ENCODE measurements at places on chromosomes 4 and X.

DNA sequence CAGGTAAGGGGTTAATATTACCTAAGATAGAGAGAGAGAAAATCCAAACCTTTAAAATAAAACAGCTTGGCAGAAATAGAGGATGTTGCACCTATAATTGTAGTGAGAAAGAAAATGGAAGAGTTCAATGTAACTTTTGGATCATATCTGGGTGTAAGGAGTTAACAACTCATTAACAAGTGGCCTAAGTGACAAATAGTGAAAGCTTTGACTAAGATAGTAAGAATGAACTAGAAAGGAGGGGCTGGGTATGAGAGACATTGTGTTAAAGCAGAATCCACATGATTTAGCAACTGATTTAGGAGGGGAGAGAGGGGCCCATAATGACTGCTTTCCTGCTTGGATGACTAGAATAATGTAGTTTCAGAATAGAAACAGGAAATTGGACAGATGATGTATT lies 761.0 kb downstream of the IL1RAPL1 start:
- no peak for DNase-seq

DNA sequence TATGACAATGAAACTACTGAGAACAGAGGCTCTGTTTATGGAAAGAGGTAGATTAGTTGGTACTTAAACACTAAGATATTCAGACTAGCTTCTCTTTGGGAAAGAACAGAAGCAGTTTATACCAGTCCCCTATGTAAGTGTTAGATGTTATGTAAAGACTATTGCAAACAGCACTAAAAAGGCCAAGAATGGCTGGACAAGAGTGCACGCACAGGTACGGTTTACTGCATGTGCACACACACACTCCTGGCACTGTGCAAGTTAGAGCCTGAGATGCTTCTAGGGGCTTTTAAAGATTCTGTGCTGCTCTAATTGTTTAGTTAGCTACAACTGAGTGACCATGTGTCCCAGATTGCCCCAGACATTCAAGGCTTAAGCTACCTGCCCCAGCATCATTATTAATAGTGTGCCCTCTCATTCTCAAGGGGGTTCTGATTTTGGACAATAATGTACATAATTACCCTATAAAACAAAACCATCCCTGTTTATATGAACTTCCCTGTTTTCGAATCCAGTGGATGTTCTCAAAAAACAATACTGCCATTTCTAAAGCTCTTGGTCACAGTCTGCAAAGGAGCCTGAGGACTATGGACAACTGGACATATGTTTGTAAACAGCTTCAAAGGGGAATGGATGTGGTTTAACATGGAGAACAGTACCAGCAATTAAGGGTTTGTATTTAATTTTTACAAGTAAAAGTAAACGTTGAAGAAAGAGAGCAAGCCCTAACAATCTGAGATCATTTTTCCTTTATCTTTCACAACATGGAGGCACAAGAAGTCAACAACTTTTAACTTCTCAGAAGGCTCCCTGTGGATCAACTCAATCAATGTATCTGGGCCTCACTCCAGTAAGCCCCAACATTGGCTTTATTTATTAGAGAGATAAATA lies 2.0 kb downstream of the SETD7 start:
- no peak for DNase-seq

GRCh38 chrX:56813318-56813837 lies 84.3 kb downstream of the NBDY start:
- DNase-seq, result no peak

- no peak for DNase-seq
Measured at GRCh38 chrX:47863187-47863586, 26.5 kb downstream of the ZNF81 start.

DNA sequence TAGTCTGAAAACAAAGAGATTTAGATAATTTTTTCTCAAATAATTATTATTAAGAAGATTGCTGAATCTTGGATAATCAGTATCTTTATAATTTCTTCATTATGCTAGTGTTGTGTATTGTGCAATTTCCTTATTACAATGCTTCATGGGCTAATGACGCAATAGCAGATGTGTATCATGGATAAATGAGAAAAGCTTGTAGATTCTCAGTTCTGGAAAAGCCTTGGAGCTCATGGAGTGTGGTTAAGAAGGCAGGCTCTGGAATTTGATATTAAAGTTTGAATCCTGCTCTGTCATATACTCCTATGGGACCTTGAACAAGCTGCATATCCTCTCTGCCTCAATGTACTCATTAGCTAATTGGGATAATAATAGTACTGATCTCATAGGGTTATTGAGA lies 18.9 kb upstream of the CXCL8 start:
- DNase-seq, result no peak

- no peak for DNase-seq
Measured at GRCh38 chr4:60992037-60992436, 208.1 kb upstream of the ADGRL3 start.

Data from omental fat pad (tissue), 4 donors.